Stimulated activated CD8-positive, alpha-beta memory T cell treated with anti-CD3 and anti-CD28 coated beads, Interleukin-15, amount 100 ng/mL, for 48 hours (primary cell): ENCODE measurements at places on chromosomes 12 and 14.

GRCh38 chr12:110042264-110042663, 6.1 kb downstream of the C12orf76 start:
- DNase-seq, result no peak

GRCh38 chr14:92384461-92385133, 61.6 kb downstream of the SLC24A4 start:
- DNase-seq, result no peak

DNA sequence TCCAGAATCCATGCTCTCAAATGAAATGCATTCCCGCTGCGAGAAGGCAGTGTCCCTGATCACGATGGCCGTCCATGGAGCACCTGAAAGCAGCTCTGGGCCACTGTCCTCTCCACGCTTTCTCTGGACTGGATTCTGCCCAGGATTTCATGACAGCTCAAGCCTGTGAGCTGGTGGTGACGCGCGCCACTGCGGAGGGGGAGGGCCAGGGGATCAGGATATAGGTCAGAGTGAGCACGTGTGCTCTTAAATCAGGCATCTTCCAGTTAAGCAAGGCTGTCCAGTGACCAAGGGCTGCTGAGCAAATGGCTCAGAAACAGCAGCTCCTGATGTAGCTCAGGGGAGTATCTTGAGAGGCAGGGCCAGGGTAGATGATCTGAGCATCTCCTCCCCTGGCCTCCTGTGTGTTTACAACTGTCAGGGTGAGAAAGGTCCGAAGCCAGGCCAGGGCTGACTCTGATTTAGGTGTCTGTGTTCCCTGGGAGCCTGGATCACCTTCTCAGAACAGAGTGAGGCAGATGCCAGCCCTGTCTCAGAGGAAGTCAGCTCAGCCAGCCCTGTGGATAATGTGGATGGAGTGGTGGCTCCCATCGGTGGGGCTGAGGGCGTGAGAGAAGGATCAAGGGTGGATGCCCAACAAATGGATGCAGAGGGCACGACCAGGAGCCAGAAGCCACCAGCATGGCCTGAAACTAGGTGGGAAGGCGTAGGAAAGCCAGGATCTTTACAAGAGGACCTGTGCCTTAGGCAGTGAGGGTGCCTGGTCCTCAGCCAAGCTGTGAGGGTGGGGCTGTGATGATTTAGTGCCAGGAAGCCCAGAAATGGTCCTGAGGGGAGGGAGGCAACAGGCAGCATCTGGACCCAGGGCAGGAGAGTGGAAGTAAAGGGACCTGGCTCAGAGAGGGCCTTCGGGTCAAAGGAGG, 55.3 kb downstream of the ELK3 start:
- no peak for DNase-seq

GRCh38 chr14:74257941-74258763, 18.9 kb downstream of the VSX2 start:
- DNase-seq, result no peak

DNA sequence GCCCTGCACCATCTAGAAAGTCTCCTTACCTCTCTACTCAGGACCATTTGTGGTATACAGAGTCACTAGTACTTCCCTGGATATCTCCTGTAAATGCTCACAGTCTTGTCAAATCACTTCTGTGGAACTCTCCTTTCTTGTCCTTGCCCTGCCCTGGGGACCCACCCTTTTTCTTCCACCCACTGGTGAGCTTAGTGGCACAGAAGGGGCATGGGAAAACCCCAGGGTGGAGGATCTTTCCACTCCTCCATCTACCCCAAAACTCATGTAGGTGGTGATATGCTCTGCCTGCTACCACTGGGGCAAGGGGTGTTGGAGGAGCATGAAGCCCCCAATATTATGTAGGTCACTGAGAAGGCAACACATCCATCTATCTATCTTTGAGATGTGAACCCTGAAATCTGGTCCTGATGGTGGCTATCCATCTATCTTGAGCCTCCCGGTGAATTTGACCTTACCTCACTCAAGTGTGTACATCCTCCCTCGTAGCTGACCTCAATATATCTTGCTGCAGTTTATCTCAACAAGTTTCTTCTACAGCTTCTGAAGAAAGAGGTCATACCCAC, 943 bp downstream of the TESPA1 start:
- peak; percentile 28 for DNase-seq

GRCh38 chr14:105646175-105646574, 119.8 kb downstream of the TMEM121 start:
- no peak for DNase-seq

DNA sequence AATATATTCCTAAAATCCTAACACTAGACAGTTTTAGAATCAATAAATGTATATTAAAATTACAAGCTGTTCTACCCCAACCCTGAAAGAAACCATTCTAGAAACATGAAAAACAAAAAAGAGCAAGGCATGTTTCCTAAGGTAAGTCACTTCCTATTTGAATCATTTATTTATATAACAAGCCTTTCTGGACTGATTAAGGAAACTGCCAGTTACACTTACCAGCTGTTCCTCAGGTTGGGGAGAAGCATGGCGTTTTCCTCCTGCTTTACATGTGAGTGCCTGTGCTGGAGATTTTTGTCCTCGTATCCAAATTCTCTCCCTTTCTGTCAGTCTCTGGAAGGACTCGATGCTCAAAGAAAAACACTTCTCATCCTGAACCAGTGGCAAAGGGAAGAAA, 183.3 kb downstream of the EFCAB11 start:
- DNase-seq, result no peak

DNA sequence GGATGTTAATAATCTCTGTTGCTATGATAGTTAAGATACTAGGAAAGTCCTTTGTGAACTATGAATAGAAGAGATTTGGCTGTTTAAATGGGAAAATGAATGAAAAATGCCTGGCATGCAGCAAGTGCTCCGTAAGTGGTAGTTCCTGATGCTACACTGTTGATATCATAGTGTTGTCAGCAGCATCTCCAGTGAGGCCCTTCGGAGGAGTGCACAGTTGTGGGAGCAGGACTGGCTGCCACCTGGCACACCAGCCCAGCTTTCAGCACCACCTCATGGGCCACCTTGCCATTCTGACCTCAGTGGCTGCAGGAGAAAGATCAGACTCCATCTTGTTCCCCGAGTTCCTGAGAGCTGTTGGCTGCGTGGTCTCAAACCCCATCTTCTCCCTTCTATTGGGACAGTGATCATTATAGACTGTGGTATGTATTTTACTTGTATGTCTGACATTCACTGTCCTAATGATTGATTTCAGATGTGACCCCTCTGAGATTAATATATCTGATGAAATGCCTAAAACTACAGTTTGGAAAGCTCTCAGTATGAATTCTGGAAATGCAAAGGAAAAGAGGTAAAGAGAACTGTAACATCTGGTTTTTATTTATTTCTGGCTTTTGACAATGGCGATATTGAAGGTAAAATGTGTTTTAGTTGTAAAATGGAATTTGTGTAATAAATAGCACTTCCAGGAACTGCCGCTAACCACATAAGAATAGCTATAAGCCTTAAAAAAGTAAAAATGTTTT, 80.9 kb downstream of the SLC4A8 start:
- no peak for DNase-seq

GRCh38 chr12:54006559-54007220, 2.1 kb upstream of the HOXC8 start:
- DNase-seq, result no peak

GRCh38 chr14:65840118-65840751, 427.7 kb downstream of the FUT8 start:
- no peak for DNase-seq

DNA sequence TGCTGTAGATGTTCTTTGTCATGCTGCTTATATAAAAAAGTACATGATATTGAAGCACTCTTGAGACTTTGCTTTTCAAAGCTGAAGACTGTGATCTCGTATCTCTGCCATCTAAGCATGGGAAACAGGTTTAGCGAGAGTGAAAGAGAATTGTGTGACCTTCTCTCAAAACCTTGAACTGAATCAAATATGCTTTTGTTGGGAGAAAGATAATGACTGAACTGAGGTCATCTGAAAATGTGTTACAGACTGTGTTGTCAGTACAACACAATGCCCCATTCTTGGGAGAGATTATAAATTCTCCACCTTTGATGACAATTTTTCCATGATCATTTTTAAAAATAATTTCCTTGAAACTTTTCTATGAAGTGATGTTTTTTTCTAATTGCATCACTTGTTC, 272.1 kb upstream of the SEL1L start:
- no peak for DNase-seq

- DNase-seq, result no peak
Observed at GRCh38 chr14:83624541-83624940, 1905.4 kb upstream of the FLRT2 start.

DNA sequence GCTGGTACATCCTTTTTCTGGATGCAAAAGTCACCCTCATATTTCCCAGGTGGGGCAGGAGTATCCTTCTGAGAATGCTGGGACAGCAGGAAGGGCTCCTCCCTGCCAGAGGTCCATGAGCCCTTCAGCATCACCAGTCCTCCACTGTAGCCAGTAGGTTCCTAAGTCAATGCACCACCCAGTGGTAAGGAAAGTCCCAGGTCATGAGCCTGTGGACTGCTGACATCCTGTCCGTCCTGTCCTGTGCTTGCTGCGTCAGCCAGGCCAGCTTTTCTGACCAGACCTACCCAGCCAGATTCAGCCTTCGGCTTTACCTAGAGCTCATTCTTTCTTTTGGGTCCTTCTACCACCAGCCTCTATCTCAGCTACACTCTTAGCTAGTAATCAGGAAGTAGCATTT, 23.0 kb upstream of the ACTN1 start:
- no peak for DNase-seq

DNA sequence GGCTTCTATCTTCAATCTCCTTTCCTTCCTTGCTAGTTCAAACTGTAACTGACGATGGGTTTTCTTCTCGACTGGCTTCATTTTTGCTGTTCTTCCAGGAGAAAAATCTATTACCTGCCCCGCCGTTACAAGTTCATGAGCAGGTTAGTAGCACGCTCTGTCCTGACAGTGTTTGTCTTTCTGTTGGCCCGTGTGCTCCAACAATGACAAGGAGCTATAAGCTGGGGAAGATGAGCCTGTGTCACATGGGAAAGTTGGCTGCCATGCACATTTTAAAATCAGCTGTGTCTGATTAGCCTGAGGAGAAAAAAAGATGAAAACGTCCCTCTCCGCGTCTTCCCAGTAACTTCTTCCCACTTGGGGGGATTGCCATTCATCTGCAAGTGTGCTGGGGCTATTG, 180.2 kb downstream of the ANO4 start:
- DNase-seq, result no peak

GRCh38 chr12:101963697-101964096, 86.3 kb downstream of the DRAM1 start:
- no peak for DNase-seq

GRCh38 chr14:77143071-77143470, 1.5 kb upstream of the ZDHHC22 start:
- no peak for DNase-seq

DNA sequence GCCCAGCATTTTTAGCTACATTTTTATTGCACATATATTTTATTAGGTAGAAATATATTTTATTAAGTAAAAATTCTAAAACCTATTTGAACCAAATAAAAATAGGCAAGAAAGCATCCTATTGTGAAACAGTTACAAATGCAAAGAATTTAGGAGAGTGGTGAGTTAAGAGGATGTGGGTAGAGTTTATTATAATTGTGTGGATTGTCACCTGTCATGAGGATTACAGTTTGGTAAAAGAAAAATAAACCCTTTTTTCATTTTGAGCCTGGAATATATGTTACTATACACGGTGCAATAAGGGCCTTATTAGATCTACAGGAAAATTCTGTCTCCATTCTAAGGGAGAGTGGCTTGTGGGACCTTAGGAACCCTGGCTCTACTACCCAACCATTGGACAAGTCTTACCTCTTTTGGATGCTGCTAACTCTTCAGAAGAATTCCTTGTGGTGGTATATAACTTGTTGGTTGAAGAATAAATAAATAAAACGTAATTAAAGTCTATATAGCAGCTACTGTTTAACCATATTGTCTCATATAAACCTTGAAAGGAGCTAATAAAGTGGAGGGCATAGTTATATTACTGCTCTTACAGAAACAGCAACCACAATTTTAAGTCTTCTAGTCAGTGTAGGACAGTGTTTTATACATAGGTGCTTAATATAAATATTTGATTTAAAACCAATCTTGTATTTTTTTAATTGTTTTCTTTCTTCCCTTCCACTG, 67.8 kb downstream of the FGD4 start:
- DNase-seq, result no peak

GRCh38 chr12:41018010-41018409, 170.1 kb upstream of the PDZRN4 start:
- DNase-seq, result no peak

DNA sequence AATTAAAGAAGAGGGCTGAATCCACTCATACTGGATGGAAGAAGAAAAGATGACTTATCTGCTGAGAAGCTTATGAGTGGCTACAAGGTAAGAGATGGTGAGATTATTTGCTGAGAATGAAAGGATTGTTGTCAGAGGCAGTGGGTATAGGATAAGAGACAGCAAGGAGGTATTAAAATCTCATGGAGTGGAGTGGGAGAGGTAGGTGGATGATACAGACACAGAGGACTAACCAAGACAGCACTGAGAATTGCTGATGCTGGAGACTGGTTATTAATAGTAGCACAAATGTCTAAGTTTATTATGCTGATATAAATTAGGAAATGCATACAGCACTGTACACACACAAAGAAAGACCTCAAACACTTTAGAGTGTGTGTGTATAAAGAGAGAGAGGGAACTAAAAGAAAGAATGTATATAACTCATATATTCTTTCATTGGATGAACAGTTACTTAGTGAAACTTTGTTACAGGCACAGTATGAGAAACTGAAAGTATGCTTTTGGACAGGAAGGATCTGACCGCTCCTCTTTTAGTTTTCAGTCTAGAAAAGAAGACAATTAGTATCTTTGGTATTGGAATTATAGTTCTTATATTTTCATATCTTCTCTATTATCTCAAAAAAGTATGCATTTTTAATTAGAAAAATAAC, 543.1 kb downstream of the LRFN5 start:
- no peak for DNase-seq

- no peak for DNase-seq
Observed at GRCh38 chr14:24887623-24888304, 162.2 kb downstream of the STXBP6 start.

- DNase-seq, result no peak
Observed at GRCh38 chr14:30354439-30354838, 204.5 kb upstream of the G2E3 start.

DNA sequence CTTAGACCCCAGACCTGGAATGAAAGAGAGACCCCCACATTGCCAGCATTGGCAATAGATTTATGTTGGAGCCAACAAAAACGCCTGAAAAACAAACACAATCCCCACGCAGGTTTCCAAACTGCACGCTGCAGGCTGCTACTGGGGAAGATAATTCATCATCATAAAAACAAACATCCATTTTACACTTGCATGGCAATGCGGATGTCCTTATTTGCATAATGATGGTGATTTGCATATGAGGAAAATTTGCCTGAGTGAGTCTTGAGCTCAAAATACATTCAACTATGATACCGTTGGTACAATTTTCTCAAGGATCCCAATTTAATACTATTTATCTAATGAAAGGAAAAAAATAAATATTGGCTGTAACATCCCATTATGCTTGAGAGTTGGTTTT, 33.6 kb upstream of the TMEM132D start:
- DNase-seq, result no peak
